Heart left ventricle (tissue), 16 donors: ENCODE measurements at places on chromosomes 12 and 14. TPM values are rescaled to one million over a fixed set of nuclear protein-coding genes. Genes with fewer than 3 reads are reported as not detected.

DNA sequence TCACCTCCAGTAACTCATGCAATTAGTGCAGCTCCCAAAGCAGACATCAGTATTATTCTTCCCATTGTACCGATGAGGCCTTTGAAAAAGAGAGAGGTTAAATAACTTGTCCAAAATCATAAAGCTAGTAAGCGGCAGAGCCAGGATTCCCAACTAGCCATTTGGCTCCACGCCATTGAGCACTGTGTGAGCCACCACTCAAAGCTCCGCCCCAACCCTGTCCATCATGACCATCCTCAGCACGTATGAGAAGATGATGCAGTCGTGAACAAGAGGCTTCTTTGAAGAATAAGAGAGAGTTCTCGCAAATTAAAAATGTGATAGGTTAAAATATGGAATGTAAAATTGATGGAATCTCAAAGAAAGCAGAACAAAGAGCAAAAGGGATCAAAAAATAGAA, 14.6 kb downstream of the CLMN start:
- DNase-seq: no peak

DNA sequence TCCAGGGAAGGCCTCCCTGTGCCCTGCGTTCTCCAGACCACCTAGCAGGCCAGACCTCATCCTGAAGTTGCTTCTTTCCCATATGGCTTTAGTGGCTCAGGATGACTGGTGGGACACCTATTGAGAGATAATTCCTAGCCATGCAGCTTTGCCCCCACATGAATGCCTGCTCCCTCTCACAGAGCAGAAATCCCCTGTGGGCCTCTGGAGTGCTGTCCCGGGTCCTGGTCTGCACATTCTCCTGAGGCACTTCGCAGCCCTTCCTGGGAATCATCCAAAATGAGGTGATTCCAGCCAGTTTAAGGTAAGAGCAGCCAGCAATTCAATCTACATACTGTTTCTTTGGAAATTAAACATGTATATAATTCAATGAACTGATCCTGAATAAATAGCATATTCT, 135.9 kb downstream of the GPR65 start:
- DNase-seq: no peak

Gene SLC5A8
- polyA plus RNA-seq: not detected

DNA sequence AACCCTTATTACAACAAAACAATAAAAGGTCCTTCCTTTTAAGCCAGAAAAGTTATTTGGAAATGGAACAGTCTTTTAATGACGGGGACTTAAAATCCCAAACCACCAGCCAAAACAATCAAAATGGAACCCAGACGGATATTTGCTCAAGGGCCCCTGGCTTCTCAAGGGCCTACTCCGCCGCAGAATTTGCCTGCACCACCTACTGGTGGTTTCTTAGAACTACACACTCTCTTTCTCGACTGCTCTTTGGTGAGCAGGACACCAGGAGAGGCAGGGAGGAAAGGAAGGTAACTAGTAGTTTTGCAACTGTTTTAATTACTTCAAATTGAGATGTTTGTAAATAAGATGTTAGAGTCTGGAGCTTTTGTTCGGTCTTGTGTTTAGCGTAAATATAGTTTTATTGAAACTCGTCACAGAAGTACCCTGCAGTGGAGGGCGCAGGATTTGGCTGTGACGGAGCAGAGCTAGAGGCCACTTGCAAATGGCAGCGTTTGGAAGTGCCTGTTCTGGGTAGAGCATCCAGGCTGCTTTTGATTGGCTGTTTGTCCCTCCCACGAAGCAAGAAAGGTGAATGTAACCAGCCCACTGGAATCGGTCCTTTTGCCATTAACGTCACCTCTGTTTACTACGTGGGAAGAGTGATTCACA, 238.5 kb downstream of the CACNA1C start:
- no peak for DNase-seq

Gene TOMM20L
- not detected for polyA plus RNA-seq

DNA sequence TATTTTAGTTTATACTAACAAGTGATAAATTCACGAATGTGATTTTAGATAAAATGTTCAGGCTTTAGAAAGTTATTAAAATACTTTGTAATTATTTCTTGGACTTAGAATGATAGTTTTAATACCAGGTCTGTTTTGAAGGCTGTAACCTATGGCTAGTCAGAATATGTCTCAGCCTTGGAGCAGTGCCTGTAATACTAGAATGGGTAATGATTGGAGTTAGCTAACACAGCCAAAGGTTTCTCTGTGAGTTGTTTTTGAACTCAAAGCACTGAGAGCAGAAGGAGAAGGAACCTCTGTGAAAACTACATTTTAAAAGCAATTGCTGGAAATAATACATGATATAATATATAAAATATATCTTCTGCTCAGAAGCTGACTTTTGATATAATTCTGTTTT, 110.1 kb downstream of the TMEM117 start:
- DNase-seq: no peak

- DNase-seq: no peak
These were observed 1.2 kb downstream of the HNRNPC start for GRCh38 chr14:21267886-21268616.

GRCh38 chr12:10361622-10362021, 28.2 kb downstream of the KLRK1 start:
- no peak for DNase-seq

DNA sequence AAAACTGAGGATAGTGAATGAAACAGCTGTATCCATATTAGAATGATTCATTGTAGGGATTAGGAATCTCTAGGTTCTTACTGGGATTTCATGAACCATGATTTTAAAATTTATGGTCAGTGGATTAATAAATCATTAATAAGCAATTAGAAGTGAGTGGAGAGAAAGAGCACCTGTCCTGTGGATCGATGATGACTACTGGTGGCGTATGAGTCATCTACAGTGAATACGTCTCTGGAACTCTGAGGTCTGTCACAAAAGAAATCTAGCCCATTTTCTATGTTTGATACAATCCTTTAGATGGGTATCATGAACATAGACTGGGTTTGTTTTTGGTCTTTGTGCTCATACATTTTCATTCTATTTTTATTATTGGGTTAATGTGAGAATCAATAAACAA, 77.3 kb upstream of the RTL1 start:
- no peak for DNase-seq

- DNase-seq: no peak
These were observed 58.9 kb upstream of the EEA1 start for GRCh38 chr12:92987846-92988621.

Gene ADCY6
- 87.7 TPM for polyA plus RNA-seq

GRCh38 chr12:15497671-15498292, 175.5 kb downstream of the PTPRO start:
- no peak for DNase-seq

DNA sequence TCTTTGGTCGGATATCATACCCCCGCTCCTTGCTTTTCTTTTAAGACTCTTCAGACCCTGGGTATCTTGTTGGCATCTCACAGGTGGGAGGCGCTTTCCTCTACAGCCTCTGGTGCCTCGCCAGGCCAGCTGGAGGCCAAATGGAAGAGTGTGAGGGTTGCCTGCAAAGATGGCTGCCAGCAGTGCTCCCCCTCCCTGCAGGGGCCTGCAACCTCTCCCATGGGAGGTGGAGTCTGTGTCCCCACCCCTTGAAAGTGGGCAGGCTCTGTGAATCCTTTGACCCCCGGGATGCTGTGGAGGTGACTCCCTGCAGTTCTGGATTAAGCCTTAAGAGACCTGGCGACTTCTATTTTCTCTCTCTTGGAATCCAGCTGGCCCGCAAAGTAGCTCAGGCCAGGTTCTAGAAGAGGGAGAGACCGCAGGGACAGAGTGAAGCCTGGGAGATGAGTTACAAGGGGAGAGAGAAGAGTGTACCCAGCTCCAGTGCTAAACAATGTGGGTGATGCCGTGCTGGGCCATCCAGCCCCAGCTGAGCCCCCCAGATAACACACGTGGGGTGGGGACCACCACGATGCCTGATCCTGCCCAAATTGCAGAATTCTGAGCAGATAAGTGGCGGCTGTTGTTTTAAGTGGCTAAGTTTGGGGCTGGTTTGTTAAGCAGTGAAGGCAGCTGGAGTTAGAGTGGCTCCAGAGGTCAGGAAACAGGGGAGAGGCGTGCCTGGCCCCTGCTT, 37.9 kb upstream of the NCOR2 start:
- no peak for DNase-seq

GRCh38 chr14:64125270-64125669, 168.9 kb downstream of the ESR2 start:
- DNase-seq: no peak

GRCh38 chr14:90301122-90301521, 30.6 kb downstream of the NRDE2 start:
- DNase-seq: no peak

DNA sequence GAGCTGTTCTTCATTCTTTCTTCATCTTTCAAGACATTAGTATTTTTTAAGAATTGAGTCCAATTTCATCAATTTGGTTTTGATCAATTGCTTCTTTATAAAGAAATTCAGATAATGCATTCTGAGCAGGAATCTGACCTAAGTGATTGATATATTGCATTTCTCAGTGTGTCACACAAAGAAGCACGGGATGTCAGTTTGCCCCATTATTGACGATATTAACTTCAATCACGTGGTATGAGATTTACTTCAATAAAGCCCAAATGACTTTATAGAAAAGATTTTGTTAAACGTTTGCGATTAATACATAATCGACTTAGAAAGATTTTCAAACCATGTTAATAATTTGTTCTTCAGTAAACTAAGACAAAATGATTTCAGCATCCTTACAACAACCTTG, 1254.2 kb downstream of the FSCB start:
- no peak for DNase-seq

Gene NDUFA9
- polyA plus RNA-seq: 200 TPM

- no peak for DNase-seq
These were observed 36.1 kb downstream of the SNX6 start for GRCh38 chr14:34593740-34594375.

DNA sequence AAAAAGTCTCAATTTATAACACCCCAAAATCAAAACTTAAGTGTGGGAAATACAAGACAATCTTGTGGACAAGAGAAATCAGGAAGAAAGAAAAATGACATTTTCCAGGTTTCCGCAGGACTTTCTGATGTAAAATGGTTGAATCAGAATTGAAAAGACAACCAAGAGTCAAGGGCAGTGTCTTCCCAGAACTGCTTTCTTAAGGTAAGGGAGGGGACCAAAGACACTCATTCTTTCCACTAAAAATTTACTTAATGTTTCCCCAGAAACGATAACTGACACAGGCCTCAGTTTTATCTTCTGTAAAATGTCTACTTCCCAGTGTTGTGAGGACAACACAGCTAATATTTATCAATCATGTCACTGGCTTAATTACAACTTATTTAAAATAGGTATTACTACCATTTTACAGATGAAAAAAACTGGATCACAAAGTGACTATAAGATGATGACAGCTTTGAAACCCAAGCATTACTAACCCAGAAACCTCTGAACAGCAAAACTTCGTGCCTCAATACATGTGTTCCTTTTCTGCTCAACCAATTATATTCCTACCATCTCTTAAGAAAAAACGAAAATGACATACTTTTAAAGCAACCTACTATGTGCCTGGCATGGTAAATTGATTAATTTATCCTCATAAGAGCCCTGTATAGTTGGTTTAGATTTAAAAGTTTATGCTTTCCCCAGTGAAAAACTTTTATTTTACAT, 4.6 kb downstream of the SINHCAF start:
- no peak for DNase-seq

- DNase-seq: no peak
These were observed 31.5 kb downstream of the SCN8A start for GRCh38 chr12:51622564-51622963.

DNA sequence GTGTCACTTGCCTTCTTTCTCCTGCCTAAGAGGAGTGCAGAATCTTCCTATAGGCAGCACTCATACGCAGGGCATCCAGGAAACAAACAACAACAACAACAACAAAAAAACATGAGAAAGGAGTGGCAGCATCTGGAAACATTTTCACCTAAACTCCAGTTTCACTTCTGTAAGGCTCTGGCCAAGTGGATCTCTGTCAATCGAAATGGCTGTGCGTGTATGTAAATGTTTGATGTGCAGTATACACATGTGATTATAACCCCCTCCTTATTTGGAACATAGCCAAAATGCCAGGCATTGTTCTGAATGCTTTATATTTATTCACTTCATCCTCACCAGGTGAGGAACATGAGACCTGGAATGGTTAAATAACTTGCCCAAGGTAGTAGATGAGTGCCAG, 76.8 kb downstream of the COX16 start:
- DNase-seq: no peak

GRCh38 chr12:49557187-49557916, 10.6 kb downstream of the MCRS1 start:
- DNase-seq: no peak
